ENCODE measurements at places on chromosomes 16 and 17.
A peak's percentile ranks its signal among the peaks of the same experiment; 100 is the strongest.

GRCh38 chr17:8474826-8475225 lies 39.1 kb downstream of the NDEL1 start:
- no peak for DNase-seq

DNA sequence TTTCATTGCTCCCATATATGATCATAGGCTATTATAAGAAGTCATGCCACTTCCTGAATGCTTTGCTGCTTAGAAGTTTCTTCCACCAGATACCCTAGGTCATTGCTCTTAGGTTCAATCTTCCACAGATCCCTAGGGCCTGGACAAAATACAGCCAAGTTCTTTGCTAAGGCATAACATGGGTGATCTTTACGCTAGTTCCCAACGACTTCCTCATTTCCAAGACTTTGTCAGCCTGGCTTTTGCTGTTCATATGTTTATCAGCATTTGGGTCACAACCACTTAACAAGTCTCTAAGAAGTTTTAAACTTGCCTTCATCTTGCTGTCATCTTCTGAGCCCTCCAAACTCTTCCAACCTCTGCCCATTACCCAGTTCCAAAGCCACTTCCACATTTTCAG lies 20.1 kb upstream of the DLX3 start:
- no peak for DNase-seq

GRCh38 chr16:20849589-20850390 lies 43.5 kb downstream of the REXO5 start:
- peak; percentile 61 for DNase-seq

DNA sequence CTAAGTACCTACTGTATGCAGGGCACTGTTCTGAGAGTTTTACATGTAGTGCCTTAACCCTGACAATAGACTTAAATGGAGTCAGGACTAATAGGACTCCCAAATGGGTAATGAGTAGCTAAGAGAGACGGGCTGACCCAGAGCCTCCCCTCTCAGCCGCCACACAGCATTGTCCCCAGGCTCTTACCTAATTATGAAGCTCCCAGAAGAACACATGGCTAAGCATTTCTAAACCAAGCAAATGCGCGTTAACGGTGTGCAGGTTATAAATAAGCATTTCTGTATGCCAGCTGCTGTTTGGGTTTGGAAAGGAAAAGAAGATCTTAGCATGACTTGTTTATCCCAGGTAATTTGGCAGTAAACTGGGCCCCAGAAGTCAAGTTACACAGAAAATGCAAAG lies 14.3 kb downstream of the KATNIP start:
- DNase-seq, result no peak

GRCh38 chr17:3630781-3631180 lies 5.3 kb downstream of the SHPK start:
- no peak for DNase-seq

GRCh38 chr17:57433452-57433851 lies 177.1 kb downstream of the MSI2 start:
- no peak for DNase-seq
